CD4-positive, alpha-beta memory T cell (primary cell): ENCODE measurements at places on chromosomes 2 and 18.
A peak's percentile ranks its signal among the peaks of the same experiment; 100 is the strongest.

DNA sequence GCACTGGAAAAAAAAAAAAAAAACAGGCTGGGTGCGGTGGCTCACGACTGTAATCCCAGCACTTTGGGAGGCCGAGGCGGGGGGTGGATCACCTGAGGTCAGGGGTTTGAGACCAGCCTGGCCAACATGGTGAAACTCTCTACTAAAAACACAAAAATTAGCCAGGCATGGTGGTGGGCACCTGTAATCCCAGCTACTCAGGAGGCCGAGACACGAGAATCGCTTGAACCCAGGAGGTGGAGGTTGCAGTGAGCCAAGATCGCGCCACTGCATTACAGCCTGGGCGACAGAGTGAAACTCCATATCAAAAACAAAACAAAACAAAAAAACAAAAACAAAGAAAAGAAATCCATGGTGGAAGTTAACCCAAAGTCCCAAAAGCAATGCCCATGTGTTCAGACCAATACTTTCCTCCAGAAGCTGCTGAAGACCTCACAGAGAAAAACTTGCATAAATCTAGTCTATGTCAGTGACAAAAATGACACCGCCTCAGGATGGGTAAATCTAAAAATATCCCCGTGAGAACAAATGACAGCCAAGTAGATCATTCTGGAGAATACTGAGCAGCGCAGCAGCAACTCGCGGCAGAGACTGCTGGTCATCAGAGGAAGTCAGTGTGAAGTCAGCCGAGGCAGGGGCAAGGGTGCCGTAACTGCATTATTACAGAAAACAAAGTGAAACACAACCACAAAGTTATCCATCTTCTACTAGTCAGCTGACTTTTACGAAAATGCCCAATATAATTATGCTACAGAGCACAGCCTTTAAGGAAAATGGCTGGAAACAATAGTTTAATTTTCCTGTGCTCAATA lies 41.0 kb downstream of the LPIN2 start:
- DNase-seq: peak; percentile 72

GRCh38 chr18:79928563-79928960 lies 22.9 kb downstream of the SLC66A2 start:
- DNase-seq: no peak

DNA sequence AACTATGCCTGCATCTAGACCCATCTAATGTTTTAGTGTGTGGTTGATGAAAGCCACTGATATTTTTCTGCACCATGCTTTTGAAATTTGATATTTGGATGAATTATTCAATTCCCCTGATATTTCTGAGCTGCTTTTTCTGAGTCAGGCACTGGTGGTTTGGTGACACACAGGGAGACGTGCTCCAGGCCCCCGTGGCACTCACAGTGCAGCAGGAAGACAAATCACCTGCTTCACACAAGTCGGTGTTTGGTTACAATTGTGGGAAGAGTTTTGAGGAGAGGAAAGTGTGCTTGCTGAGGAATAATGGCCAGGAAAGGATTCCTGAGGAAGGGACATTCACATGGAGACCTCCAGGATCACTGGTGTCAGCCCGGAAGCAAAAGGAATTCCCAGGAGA lies 179.7 kb downstream of the ACKR3 start:
- DNase-seq: no peak

- DNase-seq: no peak
Observed at GRCh38 chr18:55251254-55251971, 292.2 kb upstream of the CCDC68 start.

DNA sequence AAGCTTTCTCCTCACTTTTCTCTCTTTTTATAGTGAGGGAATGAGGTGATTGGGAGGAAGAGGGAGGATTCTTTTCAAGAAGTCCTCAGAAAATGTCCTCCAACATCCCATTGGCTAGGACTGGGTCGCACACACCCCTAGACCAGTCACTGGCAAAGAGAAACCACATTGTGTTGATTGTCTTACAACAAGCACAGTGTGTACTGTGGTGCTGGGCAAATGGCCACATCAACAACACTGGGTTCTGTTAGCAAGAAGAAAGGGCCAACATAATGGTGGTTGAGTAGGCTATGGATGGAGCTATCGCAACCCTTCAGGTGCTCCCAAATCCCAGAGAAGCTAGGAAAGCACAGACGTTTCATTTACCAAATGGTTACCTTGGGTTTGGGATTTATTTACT lies 18.7 kb upstream of the PTPN4 start:
- DNase-seq: no peak
